ENCODE measurements at places on chromosomes 13 and 19. TPM values are rescaled to one million over a fixed set of nuclear protein-coding genes. Genes with fewer than 3 reads are reported as not detected.

GRCh38 chr13:30792285-30793000 is 57.1 kb downstream of the ALOX5AP start:
- DNase-seq, result peak; percentile 80
- H3K27ac ChIP-seq, result no peak overlapping the region
- H3K4me1 ChIP-seq, result peaks cover 28% of the 10 kb centered on the region
- no peaks in the 10 kb centered on the region for H3K36me3 ChIP-seq
- no peaks in the 10 kb centered on the region for H3K27me3 ChIP-seq

DNA sequence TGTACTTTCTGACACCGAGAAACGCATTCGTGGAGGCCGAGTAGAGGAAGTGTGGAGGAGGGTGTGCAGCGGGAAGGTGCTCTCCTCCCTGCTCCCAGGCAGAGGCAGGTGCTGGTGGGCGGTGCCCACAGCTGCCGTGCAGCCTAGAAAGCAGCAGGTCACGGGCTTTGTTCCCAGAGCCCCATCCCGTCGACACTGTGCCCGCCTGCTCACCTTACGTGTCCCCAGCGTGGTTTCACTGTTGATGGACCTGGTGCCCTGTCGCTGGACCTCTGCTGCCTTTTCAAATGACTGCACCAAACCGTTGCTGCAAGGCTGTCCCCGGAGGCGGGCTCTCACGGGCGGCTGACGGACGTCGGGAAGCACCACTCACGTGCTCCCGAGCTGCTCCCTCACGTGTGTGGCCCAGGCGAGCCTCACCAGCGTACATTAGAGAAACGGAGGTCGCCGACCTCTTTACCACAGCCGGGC is 20.8 kb downstream of the PLEKHJ1 start:
- peaks cover 96% of the 10 kb centered on the region for H3K36me3 ChIP-seq
- no peaks in the 10 kb centered on the region for H3K4me1 ChIP-seq
- no peaks in the 10 kb centered on the region for H3K27me3 ChIP-seq
- DNase-seq, result no peak
- peak overlapping the region; percentile 31 for H3K27ac ChIP-seq

DNA sequence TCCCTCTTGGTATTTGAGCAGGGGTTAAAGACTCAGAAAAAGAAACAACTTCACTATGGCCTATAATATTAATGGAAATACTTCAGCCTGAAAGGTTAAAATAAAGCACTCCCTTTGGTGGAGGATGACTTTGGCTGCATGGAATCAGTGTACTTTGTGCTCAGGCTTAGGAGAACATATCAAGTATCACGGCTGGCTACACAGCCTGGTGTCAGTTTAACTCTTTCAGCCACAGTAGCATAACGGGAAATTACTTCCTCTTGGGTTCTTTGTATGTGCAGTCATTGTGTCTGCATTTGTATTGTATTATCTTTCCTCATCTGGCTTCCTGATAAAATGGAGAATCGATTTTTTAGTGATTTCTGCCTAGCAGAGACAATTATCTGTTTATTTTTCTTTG is 239.0 kb downstream of the GGACT start:
- no peak overlapping the region for H3K4me3 ChIP-seq
- no peak for DNase-seq
- H3K4me1 ChIP-seq, result no peaks in the 10 kb centered on the region
- H3K27ac ChIP-seq, result no peak overlapping the region
- H3K27me3 ChIP-seq, result no peaks in the 10 kb centered on the region

- H3K4me3 ChIP-seq, result no peak overlapping the region
- H3K27ac ChIP-seq, result no peak overlapping the region
- no peaks in the 10 kb centered on the region for H3K27me3 ChIP-seq
- H3K4me1 ChIP-seq, result no peaks in the 10 kb centered on the region
Observed at GRCh38 chr13:93824286-93824685, 597.7 kb downstream of the GPC6 start.

KIR2DL4 gene
- 1.6 TPM for polyA plus RNA-seq

FAM32A gene
- 60.0 TPM for polyA plus RNA-seq
